ENCODE measurements at places on chromosomes 1 and 21. TPM values are rescaled to one million over a fixed set of nuclear protein-coding genes. Genes with fewer than 3 reads are reported as not detected.

Gene TINAGL1
- total RNA-seq: 116 TPM

Gene DNASE2B
- 1.2 TPM for total RNA-seq

Gene ITLN2
- total RNA-seq: not detected

Gene HTR6
- not detected for total RNA-seq

Gene ATP6V1G3
- total RNA-seq: not detected

- H3K27ac ChIP-seq: no peak overlapping the region
- no peak overlapping the region for H3K4me3 ChIP-seq
- no peaks in the 10 kb centered on the region for H3K27me3 ChIP-seq
- no peak for DNase-seq
- H3K4me1 ChIP-seq: no peaks in the 10 kb centered on the region
- H3K36me3 ChIP-seq: no peaks in the 10 kb centered on the region
These were observed 151.5 kb upstream of the L1TD1 start for GRCh38 chr1:62043154-62043553.

- H3K36me3 ChIP-seq: no peaks in the 10 kb centered on the region
- no peaks in the 10 kb centered on the region for H3K4me1 ChIP-seq
- no peak overlapping the region for H3K27ac ChIP-seq
These were observed 81.7 kb upstream of the TSPAN2 start for GRCh38 chr1:115170961-115171392.

DNA sequence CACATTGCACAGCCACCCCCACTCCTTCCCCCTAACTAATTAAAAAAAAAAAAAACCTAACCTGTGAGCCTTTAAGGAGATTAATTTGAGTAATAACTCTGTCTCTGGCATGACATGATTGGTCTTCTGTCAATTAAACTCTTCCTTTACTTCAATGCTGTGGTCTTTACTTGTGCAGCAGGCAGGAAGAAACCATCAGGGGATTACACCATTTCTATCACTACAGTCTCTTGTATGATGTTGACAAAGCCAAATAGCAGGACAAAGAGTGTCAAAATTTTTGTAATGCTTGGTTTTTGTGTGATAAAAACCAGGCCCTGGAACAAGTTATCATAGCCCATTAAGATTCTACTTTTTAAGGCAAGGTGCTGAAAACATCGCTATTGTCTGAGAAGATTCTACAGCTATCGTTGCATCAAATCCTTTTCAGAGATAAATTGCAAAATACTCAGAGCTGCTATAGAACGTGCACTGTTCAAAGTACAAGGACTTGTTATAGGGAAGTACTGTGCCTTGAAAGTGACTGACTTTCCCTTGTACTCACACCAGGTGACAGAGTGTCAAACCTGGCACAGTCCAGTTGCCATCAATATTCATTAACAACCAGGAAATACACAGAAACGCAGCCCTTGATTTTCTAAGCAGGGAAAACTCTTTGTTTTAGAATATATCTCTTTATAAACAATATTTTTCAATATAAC, 37.7 kb downstream of the LHX9 start:
- no peak overlapping the region for H3K27ac ChIP-seq
- no peaks in the 10 kb centered on the region for H3K36me3 ChIP-seq
- no peak overlapping the region for H3K4me3 ChIP-seq

DNA sequence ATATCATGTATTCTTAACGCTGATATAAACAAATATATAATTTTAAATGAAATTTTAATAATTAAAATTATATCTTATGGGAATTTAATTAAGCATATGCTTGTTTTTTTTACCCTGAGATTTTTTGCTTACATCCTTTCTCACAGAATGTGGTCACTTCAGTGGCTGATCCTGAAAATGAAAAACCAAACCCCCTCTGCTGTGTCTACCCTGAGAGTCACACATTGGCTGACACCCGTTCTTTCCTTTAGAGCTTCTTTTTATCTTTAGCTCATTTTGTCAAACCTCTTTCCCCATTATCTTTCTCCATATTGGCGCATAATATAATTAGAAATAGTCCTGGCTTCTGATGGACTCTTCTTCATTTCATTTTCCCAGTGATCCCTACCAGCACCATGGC, 10.8 kb upstream of the CACYBP start:
- no peak overlapping the region for H3K4me3 ChIP-seq
- H3K4me1 ChIP-seq: no peaks in the 10 kb centered on the region
- H3K27ac ChIP-seq: no peak overlapping the region
- H3K36me3 ChIP-seq: no peaks in the 10 kb centered on the region
- no peaks in the 10 kb centered on the region for H3K27me3 ChIP-seq

Measured in colonic mucosa (tissue), 4 donors.